Stimulated activated CD8-positive, alpha-beta memory T cell treated with anti-CD3 and anti-CD28 coated beads, Interleukin-7, amount 100 ng/mL, for 1 hour (primary cell): ENCODE measurements at places on chromosomes 5 and 9.
A peak's percentile ranks its signal among the peaks of the same experiment; 100 is the strongest.

DNA sequence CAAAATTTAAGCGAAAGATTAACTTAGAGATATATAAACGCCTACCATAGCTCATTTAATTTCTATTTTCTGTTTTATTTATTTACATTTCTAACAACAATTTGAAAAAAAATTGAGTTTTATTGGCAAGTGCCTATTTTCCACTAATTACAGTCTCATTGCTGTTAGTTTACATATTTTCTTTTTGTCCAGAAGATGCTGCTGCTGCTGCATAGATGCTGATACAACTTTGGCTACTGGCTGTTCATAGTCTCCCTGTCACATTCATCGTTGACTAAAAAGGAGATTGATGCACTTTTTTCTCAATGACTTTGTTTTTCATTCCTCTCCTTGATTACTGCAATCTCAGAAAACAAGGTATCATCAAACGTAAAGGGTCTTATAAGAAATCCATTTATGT lies 235.4 kb downstream of the CDH9 start:
- DNase-seq: no peak

DNA sequence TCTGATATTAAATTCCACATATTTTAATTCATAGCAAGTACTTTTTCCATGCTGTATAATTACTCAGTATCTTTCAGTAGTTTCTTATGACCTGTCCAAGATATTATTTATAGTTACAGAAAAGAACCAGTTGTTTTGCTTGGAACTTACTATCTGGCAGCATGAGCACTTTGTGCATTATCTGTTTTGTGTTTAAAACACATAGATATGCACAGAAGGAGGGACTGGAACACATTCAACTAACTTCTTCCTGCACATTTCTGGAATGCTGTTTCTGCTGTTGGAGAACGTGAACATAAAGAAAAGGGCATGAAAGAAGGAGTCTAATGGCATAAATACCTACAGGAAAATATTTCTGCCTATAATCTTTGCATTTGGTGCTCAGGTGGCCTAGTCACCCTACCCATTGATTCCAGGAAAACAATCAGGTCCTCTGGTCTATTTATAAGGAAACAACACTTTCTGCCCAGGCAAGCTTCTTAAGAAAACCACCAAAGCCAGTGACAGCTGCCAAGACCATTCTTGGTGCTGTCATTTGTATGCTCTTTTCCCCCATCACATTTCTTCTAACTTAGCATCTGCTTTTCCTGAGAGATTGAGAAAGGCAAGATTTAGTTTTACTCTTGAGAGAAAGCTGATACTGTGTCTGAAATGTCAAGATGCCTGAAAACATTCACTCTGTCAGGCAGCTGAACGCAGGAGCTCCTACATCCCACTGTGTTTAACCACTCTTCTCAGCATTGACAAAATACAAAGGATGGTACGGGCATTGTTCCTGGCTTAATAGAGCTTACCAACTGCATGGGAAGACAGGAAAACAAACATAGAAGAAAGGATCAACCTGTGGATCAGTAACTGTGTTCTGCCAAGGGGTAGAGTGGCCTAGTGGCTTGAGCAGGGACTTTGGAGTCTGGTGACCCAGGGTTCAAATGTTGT lies 40.3 kb downstream of the RAB3C start:
- DNase-seq: no peak

DNA sequence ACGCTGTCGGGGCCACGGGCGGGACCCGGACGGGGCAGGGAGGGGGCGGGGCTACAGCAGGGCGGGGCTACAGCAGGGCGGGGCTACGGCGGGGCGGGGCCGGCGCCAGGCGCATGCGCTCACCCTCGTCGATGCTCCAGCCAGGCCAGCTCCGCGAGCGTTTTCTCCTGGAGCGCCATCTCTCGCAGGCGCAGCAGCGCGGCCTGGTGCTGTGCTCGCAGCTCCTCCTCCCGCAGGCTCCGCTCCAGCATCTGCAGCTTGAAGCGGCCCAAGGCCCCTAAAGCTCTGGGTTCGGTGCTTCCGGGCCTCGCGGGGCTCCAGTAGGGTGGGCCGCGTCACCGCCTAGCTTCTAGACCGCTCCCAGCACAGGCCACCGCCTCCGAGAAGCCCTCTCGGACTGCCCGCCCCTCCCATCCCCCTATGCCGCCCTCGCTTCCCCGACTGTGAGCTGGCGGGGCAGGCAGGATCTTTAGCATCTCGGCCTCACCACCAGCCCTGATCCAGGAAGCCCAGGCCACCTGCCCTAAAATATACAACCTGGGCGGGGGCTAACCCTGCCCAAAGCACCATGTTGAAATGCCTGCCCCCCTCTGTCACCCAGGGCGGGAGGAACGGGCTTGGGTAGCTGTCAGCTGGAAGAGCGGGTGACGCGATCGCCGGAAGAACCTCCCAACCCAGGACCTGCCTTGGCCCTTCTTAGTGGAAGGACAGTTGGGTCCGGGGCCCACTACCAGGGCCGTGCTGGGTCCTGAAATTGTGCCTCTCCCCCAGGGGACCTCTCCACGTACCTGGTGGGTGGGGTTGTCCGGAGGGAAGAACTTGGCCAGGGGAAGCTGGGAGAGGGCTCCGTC lies 21.9 kb upstream of the QSOX2 start:
- peak; percentile 76 for DNase-seq

GRCh38 chr9:32716955-32717543 lies 66.3 kb upstream of the TMEM215 start:
- no peak for DNase-seq

GRCh38 chr5:173328844-173329490 lies 753 bp upstream of the STC2 start:
- DNase-seq: no peak
